Omental fat pad (tissue), 4 donors: ENCODE measurements at places on chromosomes 3 and 15.

DNA sequence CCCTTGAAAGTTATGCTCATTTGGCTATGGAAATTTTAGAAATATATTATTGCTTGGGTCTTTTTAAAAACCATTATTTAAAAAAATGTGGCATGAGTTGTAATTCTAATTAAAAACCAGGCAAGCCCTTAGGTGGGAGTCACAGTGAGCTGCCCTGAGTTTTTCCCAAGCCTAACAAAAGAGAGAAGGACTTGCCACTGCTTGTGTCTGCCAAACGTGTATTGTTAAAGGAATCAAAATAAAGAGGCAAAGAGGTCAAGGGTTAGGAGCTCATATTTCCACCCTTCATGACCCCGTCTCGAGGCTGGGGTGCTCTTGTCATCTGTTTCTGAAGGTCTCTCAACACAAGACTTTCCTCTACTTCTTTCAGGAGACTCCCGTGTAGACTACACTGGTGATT is 321.1 kb downstream of the ZIC1 start:
- DNase-seq, result no peak

DNA sequence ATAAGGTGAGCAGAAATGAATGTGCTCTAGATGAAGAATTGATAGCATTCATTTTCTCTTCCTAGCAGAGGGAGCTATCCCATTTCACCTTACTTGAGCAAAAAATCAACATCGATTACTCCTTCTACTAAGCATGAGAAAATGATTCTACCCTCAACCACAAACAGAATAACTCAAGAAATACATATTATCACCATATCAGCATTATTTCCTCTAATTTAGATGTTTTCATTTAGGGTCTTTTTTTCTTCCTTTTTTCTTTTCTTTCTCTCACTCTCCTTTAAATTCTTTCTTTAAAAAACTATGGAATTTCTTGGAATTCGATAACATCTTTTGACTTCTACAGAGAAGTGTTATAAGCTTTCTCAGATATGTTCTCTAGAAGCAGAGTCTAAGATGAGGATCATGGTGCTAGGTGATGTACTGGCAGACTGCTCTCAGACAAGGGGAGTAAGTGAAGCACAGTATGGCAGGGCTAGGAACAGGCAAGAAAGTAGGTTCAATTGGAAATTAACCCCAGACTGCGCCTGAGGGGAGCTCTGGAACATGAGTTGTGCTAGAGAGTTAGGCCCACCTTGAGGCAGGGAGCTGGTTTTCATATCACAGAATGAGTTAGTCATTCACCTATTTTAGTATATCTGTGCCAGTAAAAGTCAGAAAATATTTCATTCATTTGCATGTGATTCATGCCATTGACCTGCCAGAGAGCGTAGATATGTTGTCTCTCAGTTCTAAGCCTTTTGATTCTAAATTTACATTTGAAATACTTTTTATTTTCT is 279.2 kb upstream of the KCNH8 start:
- no peak for DNase-seq

DNA sequence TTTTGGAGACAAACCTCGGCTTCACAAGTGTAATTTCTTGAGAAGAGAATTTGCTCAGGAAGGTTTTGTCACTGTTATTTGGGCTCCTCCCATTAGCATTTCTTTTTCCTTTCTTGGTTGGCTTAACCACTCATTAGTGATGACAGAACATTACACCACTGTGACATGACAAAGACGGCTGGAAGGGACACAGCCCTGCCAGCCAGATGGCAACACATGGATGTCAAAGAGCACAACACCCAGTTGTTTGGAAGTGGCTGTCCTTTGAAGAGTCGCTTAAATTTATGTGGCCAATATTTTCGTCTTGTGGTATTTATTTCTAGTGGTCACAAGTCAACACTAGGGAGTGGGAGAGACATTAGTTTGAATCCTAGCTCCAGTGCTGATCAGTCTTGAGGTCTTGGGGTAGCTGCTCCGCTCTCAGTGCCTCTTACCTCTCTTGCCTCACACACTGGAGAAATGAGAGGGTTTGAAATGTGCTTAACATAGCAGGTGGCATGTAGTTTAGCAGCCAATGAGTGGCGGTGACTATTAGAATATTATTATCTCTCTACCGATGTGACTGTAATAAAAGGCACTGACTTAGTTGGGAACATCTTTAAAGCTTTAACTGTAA is 92.8 kb downstream of the FRMD4B start:
- DNase-seq, result no peak

DNA sequence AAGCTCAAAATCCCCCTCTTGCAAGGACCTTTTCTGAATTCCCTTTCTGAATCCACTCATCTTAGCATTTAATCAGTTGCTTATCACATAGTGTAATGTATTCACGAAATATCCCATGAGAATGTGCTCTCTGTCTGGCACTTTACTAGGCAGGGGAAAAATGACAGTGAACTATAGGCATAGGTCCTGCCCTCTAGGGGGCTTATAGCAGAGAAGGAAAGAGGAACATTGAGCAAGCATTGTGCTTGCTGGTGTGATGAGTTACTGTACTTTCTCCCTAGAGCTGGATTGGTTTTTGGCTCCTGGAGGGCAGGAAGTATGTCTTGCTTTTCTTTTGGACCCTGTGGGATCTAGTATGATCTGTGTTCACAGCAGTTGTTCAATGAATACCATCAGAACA is 26.5 kb downstream of the DUOX2 start:
- no peak for DNase-seq

DNA sequence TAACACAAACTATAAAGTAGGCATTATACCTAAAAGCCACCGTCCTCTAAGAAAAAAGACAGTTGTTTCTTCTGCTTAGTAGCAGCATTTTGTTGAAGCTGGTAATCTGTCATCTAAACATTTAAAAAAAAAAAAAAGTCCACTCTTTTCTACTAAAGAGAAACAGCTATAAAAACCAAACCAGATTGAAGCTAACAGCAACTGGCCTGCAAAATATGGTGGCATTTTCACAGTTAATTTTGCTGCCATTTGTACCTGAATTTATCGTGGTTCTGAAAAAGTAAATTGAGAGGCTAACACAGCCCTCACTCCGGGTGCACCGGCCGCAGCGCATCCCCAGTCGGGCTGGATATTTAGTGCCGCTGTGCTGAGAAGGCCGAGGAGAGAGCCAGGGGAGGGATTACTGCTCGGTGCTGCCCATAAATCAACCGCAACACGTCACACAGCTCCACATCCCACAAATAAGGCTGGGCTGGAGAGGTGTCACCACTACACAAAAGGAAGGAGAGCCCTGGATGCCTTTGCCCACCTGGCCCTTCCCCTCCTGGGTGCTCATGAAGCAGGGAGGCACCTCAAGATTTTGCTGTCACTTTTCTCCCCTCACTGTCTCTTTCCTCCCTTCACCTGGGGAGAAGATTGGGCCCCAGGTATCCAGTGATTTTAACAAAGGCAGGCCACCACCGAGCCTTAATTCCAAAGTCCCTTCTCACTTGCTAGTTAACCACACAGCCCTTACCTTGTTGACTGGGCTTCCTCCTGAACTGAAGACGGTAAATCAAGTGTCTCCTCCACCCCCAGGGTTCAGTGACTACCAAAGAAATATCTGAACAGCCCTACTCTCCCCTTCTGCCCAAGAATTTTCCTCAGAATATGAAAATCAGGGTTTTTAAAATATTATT is 44.4 kb downstream of the MECOM start:
- DNase-seq, result no peak

DNA sequence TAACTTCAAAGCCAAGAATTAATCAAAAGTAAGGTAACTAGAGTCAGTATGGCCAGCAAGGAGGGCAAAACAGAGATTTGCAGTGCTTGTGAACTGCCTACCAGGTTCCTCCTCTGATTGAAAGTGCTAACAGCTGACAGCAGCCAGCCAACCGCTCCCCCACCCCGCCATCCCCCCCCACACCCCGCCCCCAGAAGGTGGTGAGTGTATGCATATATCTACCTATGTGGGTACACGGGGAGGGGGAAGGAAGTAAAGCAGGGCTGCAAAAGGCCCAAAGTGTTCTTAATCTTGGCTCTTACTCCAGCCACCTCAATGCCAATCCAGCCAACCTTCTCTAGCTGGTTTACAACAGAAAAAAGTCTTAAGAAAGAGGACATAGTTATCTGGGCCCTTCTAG is 50.7 kb downstream of the RAF1 start:
- no peak for DNase-seq
